ENCODE measurements at places on chromosomes 2 and 18.
A peak's percentile ranks its signal among the peaks of the same experiment; 100 is the strongest.

DNA sequence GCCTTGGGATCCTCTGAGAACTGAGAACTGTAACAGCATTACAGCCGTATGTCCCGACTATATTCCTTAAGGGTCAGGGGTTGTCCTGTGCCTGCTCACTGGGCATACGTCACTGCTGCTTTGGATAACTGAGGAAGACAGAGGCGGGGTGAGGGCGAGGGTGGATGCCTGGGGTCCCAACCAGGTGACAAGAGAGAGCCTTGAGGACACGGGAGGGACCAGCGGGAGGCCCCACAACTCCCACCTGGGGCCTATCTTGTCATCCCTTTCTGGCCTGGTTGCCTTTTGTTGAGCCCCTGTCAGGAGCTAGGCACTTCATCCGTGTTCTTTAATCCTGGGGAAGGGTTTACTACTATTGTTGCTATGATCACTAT lies 28.8 kb downstream of the INPP5D start:
- DNase-seq: no peak

- no peak for DNase-seq
These were observed 271.6 kb downstream of the TDRD15 start for GRCh38 chr2:21395366-21395765.

- no peak for DNase-seq
These were observed 41.1 kb downstream of the IWS1 start for GRCh38 chr2:127485051-127485693.

DNA sequence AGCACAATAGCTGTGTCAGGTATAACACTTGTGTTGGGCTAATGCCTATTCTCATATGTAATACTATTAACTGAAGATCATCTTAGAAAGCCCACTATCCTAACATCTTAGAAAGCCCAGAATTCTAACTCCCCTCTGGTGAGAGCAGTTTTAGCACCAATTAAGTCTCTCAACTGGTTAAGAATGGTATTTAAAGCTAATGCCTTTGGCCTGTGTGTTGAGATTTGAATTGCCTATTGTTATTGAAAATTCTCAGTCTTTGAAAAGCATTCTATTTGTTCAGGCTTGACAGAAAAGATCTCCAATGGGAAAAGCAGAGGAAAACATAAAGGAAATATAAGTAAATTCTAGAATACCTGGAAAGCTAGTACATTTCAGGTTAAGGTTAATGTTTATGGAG lies 352.5 kb downstream of the ARHGAP15 start:
- DNase-seq: no peak

DNA sequence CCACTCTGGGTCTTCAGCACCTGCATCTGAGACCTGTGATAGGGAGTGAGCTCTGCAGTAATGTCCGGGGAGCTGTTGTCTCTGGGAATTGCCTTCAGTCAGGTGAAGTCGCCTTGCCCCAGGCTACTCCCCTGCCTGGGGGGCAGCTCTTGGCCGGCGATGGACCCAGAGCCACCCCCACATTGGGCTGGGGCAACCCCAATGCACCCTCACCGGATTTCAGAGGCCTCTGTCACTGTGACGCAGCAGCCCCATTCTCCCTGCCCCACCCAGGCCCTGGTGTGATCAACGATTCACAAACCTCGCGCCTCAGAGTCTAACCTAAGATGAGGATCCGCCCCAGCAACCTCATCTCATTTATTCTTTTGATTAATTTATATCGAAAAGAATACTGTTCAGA lies 303.6 kb downstream of the NDUFA10 start:
- DNase-seq: no peak

DNA sequence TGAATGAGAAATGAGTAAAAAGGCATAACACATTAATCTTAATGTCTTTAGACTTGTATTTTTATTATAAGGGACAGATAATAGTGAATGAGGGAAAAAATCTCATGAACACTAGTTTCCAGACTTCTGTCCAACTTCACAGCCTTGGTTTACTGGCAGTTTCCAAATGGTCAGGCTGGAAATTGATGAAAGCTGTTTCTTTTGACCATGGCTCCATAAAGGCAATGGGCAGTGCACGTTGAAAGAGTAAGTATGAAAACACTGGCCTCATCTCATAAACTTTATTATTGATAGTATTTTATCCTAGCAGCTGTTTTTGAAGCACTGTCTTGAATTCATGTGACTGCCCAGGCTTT lies 23.1 kb downstream of the BCL2L11 start:
- no peak for DNase-seq

GRCh38 chr18:76432274-76432755 lies 62.7 kb downstream of the ZNF516 start:
- DNase-seq: no peak

DNA sequence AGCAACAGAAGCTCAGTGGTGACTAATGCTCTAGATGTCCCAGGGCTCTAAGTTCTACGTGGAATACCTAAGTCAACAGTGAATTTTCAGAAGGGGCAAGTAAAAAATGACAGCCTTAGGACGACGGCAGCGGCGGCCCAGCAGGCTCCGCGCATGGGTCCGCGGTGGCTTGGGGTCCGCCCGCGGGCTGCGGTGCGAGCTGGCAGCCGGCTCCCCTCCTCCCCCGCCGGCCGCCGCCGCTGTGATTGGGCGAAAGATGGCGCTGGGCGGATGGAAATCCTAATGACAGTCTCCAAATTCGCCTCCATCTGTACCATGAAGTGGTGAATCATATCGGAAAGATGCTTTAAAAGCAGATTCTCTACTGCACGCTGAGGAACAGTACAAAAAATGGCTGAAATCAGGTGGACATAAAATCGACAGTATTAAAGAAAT lies 74.7 kb downstream of the HNRNPLL start:
- DNase-seq: peak; percentile 77

GRCh38 chr2:11637546-11637945 lies 32.4 kb downstream of the NTSR2 start:
- no peak for DNase-seq

DNA sequence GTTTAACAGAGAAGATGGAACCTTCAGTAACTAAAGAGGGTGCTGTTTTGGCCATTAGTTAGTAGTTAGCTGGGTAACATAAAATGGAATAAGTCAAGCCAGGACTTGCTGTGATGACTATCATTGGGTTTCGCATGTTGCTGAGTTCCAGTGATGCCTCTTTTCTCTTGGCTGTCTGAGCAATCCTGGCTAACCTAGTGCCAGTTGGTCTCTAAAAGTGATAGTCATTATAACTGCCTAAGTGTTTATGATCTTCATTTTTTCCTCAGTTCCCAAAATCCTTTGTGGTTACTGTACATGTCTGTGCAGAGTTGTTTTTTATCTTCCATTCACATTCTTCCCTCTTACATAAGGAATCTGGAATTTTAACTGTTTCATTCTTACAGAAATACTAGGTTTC lies 33.4 kb downstream of the WDR43 start:
- peak; percentile 74 for DNase-seq

DNA sequence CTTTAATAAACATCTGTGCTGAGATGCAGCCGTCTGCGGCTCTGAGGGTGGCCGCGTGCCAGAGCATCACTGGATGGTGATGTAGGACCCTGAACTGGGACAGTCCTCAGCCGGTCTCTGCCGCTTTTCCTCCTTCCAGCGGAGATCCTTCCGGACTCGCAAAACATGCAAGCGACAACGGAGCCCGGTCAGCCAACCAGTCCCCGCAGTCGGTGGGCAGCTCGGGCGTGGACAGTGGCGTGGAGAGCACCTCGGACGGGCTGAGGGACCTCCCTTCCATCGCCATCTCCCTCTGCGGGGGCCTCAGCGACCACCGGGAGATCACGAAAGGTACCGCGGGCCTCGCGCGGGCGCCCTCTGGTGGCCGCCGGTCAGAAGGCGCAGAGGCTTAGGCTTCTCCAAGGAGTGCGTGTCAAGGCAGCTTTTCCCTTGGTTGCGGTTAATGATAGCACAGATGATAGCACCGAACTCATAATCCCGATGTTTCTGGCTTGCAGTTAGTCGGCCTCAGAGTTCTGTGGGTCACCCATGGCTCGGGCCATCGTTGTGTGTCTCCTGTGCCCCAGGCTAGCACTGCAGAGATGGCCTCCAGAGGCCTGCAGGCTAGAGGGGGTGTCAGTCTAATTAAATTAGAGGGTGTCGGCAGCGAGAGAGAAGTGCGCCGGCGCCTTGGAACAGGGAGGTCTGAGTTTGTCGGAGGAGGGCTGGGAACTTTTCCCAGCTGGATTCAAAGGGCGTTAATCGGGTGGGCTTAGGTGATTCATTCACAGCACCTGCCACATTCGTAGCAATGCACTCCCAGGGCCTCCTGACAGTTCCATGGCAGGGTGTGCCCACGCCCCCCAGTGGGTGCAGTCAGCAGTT lies 38.5 kb downstream of the LPIN1 start:
- peak; percentile 66 for DNase-seq

GRCh38 chr2:235647877-235648276 lies 154.0 kb downstream of the AGAP1 start:
- DNase-seq: peak; percentile 20

GRCh38 chr18:45253056-45253565 lies 362.2 kb upstream of the SLC14A2 start:
- no peak for DNase-seq

DNA sequence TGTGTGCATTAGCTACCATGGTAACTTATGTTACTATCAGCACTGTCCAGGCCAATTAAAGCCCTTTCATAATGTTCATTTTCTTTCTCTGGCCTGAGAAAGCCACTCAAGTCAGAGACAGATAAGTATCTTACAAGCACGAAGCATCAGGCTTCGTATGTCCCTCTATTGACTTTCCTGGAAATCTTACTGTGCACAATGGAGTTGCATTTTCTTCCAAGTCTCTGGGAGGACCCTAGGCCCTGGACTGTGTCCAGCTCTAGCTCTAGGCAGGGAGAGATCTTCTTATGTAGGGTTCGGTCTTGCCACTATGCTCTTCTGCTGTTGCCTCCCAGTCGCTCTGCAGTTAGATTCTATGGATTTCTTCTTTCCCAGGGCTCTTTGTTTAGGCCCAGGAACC lies 40.0 kb upstream of the ITGA6 start:
- DNase-seq: no peak

- no peak for DNase-seq
These were observed 3.1 kb downstream of the DBI start for GRCh38 chr2:119369845-119370244.

DNA sequence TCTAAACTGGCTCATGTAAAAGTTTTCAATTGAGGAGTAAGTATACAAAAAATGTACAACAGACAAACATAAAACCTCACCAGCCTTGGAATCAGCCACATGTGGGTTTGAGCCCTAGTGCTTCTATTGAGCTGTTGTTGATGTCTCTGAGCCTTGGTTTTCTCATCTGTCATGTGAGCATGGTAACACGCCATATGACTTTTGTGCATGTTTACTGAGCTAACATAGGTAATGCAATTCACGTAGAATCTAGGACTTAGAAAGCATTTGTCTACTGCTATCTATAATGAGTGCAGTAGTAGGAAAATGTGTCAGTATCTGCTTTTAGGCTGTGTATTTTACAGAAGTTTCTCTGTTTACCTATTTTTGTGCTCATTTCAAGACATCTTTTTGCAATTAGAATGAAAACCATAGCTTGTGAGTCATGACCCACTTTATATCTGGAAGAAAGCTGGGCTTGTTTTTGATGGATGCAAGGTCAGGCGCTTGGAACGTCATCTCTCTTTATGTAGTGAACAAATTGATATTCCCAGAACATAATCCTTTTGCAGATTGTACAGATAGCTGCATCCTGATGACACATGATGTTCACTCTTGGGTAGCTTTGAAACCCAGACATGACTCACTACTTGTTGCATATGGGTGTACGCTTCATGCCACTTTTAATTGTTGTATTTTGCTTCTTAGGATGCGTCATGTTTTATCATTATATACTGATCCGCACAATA lies 94.3 kb downstream of the RNF144A start:
- DNase-seq: peak; percentile 76

DNA sequence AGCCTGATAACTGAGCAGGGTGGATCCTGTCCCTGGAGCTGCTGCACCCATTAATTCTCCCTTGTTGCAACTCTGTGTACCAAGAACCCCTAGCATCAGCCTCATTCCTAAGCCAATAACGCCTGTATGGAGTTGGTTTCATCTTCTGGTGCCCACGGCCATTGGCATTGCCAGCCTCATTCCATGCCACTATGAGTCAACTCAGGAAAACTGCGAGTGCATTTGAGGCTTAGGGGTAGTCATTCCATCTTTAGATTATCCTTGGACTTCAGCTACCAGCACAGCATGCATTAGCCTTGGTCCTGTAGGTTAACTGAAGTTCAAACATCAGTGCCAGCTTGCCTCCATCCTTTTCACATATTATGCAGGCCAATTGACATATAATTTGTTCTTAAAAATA lies 1.4 kb upstream of the TRIM54 start:
- DNase-seq: no peak

DNA sequence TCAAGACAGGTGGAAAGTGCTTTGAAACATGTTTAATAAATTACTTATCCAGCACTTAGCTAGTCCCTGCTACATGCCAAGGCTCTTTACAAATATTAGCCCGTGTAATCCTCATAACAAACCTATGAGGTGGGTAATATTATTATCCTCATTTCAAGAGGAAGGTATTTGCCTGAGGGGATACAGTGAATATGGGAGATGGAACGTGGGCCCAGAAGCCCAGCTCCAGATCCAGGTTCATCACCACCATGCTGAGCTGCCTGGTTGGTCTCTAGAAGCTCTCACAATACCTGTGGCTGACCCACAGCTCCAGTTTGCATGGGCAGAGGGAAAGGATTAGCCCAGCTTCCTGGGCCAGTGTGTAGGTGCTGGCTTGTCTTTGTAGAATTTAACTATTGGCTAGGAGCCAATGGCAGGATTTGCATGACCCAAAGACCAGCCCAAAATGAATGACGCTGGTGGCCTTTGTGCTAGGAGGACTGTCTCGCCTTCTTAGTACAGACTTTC lies 61.6 kb upstream of the ATP8B1 start:
- DNase-seq: no peak

DNA sequence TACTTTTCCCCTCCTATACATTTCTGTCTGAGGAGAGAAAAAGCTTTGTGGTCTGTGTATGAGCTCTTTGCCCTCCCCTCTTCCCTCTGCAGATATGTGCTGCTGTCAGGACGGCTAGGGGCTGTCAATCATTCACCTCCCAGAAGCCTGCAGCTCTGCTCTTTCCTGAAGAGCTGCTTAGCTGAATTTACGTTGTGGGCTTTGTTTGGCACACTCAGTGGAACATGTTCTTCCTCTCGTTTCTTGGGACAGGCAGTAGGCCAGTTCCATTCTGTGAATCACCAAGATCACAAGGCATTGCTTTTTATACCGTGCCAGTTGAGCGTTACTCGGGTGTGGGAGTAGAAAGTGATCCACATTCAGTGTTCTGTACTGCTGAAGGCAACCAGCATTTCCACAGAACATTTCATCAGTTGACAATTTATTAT lies 136.7 kb downstream of the LAMA3 start:
- DNase-seq: peak; percentile 88

GRCh38 chr2:181781078-181781786 lies 100.9 kb upstream of the NEUROD1 start:
- no peak for DNase-seq

GRCh38 chr2:215425021-215425782 lies 10.7 kb downstream of the FN1 start:
- DNase-seq: peak; percentile 34

GRCh38 chr18:26477828-26478466 lies 70.4 kb downstream of the KCTD1 start:
- peak; percentile 26 for DNase-seq

GRCh38 chr2:105781274-105781978 lies 36.7 kb downstream of the NCK2 start:
- peak; percentile 15 for DNase-seq
